ENCODE measurements at places on chromosomes 4 and X.

GRCh38 chr4:20127626-20128025 is 124.1 kb upstream of the SLIT2 start:
- no peak for DNase-seq

DNA sequence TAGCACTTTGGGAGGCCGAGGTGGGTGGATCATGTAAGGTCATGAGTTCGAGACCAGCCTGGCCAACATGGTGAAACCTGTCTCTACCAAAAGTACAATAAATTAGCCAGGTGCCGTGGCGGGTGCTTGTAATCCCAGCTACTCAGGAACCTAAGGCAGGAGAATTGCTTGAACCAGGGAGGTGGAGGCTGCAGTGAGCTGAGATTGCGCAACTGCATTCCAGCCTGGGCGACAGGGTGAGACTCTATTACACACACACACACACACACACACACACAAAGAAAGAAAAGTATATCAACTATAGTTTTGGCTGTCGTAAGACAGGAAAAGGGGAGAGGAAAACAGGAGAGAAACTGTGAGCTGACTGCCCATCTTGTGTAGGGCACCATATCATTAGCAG is 171.7 kb downstream of the ADAMTS3 start:
- no peak for DNase-seq

- no peak for DNase-seq
Observed at GRCh38 chr4:117331817-117332216, 246.4 kb upstream of the TRAM1L1 start.

DNA sequence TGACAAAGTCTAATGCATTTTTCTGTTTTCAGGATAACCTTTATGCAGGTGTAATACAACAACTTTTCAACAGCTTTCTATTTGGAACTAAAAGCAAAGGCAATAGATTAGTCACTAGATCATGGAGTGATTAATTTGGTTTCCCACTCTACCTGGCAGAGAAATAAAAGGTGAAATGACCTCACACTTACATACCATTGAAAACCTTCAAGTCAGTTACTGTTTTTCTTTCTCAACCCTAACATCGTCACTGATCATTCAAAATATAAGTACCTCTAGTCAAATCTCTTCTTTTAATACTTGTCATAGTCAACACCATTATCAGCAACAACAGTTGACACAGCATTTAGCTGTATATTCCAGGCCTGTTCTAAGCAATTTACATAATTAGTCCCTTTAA is 85.1 kb upstream of the ZCCHC13 start:
- no peak for DNase-seq

- DNase-seq, result no peak
Observed at GRCh38 chr4:147704846-147705245, 20.9 kb upstream of the PRMT9 start.

- DNase-seq, result no peak
Observed at GRCh38 chrX:154082396-154083125, 15.0 kb downstream of the MECP2 start.

All from stimulated activated CD4-positive, alpha-beta T cell treated with anti-CD3 and anti-CD28 coated beads, Interleukin-1b, Interleukin-23, amount 100 ng/mL, for 1 hour (primary cell).